ENCODE measurements at places on chromosomes 3 and 15.
A peak's percentile ranks its signal among the peaks of the same experiment; 100 is the strongest.

GRCh38 chr15:77836121-77836692, 203.5 kb upstream of the LINGO1 start:
- peak; percentile 54 for DNase-seq

- peak; percentile 49 for DNase-seq
Measured at GRCh38 chr3:171446801-171447578, 13.2 kb downstream of the TNIK start.

DNA sequence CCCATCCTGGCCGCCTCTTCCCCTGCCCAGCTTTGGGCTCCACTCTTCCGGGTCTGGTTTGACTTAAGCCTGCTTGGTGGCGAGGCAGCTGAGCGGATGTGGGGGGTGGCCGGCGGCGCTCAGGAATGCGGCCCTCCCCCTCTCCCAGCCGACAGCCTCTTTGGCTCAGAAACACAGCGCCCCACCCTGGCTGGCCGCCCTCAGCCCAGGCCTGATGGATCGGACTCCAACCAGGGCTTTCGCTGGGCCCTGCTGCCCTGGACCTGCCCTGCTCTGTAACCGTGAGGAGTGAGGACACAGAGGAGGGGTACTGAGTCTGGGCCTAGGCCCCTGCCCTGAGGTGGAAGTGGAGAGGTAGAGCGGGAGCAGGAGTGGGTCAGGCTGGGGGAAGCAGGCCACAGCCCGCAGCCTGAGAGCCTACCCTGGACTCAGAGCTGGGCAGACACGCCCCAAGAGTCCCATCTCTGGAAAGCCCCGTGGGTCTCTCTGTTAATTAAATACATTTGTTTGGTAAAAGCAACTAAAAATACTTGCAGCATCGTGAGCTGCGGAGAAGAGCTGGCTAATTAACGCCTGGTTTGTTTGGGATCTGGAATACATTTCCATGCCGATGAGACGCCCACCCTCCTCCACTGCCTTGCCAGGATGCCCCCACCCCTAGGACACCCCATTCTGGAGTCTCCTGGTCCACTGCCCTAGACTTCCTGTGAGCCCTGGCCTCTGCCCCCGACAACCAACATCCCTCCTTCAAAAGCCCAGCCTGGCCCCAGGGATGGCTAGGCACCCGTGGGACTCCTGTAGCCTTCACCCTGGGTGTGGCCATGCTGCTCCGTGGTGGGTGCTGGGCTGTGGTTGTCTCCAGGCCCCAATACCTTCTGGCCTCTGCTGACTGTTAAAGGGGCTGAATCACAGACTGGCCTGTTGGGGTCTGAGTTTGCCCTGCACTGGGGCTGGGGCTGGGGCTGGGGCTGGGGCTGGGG, 19.6 kb downstream of the PLXNA1 start:
- DNase-seq = no peak

GRCh38 chr3:31974964-31975363, 6.1 kb downstream of the OSBPL10 start:
- no peak for DNase-seq
